ENCODE measurements at places on chromosomes 16 and 17.

DNA sequence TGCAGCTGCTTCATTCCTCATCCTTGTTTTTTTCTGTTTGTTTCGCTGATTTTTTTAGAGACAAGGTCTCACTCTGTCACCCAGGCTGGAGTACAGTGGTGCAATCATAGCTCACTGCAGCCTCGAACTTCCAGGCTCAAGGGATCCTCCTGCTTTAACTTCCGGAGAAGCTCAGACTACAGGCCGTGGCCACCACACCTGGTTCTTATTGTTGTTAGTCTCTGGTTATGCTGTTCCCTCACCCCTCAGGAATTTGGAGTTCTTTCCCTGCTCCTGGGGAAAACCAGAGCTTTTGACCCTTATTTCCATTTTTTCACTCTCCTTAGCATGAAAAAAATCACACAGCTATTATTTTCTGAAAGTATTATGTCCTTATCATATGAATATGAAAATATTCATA lies 1.8 kb downstream of the ODF4 start:
- DNase-seq: no peak

DNA sequence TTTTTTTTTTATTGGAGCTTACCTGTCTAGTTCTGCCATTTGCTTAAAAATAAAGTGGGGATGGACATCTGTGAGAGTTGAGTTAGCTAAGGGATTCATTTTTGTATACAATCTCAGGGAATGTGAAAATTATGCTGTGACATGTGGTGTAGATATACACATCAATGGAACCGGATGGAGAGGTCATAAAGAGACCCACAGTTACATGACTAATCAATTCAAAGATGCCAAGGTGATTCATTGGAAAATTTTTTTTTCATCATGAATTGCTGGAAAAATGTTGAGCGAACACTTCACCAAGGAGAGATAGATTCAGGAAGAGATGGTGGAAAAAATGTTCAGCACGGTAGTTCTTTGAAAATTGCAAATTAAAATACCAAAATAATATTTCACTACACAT lies 605.4 kb upstream of the KIF2B start:
- DNase-seq: no peak

DNA sequence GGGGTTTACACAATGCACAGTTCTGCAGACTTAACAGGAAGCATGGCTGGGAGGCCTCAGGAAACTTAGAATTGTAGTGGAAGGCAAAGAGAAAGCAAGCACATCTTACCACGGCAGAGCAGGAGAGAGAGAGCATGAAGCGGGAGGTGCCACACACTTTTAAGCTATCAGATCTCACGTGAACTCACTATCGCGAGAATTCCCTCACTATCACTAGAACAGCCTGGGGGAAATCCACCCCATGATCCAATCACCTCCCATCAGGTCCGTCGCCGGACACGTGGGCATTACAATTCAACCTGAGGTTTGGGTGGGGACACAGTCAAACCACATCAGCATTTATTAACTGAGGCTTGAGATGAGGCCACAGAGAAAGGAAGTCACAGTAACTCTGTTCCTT lies 326.7 kb downstream of the C16orf95 start:
- DNase-seq: no peak

GRCh38 chr17:18246880-18247612 lies 11.5 kb downstream of the FLII start:
- no peak for DNase-seq

GRCh38 chr16:74725651-74726455 lies 25.2 kb upstream of the MLKL start:
- no peak for DNase-seq

DNA sequence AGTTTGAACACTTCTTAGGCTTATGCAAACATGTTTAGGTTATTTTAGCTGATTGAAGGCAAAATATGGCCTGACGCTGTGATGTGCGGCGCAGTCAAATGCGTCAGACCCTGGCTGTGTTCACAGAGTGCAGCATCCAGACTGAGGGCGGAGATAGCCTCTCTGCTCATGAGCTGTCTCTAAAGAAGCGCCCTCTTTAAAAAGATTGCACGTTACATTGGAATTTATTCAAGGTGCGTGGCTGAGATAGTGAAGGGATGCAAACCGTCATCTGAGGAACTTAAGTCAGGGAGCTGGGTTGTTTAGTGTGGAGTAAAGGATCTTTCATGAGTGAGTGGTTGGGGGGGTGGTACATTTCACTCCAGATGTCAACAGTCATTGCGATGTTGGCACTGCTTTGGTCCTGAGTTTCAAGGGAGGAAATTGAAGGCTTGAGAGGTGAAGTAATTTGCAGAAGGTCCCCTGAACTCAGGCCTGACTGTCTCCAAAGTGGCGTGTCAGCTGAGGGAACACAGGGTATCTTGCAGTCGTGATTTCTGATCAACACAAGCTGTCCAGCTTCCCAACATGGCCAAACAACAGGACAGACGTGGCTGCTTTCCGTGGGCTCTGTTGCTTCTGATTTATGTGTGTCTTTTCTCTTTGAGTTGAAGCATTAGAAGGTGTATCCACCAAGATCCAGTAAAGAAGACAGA lies 33.4 kb downstream of the RPTOR start:
- no peak for DNase-seq

DNA sequence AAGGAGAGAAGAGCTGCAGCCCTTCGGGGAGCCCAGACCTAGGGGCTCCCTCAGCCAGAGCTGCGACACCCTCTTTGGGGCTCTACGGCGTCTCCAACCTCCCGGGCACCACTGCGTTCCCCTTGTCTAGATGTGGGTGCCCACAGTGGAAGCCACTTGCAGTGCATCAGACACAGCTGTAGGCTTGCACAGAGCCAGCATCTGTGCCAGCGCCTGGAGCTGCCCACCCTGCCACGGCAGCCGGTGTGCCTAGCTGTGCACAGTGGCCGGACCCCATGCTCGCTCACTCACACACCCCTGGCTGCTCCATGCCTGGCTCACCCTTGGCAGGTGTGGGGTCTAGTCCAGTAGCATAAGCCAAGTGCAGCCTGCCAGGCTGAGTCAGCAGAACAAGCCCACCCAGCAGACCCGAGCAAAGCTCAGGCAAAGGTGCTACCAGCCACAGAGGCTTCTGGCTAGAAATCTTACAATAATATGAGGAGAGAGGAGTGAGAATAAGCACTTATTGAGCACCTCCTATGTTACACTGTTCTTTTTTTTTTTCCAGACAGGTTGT lies 12.9 kb upstream of the KDM8 start:
- DNase-seq: no peak

DNA sequence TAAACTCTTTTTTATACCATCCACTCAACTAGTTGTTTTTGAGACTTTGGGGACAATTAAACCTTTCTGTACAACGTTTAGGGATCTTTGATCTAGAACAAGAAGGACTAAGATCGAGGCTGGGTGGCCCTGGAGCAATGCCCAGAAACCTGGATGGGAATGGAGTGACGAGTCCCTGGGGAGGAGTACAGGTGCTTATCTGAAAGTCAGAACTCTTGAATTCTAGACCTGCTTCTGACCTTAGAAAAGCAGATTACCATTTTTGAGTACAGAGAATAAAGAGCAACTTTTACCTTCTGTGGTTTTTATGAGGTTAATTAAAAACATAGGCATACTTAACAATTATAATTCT lies 17.8 kb downstream of the UBE2Z start:
- DNase-seq: no peak

- no peak for DNase-seq
Measured at GRCh38 chr17:3886776-3887175, 6.1 kb downstream of the CAMKK1 start.
